Activated T-cell treated with anti-CD3 and anti-CD28 coated beads for 48 hours (primary cell): ENCODE measurements at places on chromosomes 12 and 14.
A peak's percentile ranks its signal among the peaks of the same experiment; 100 is the strongest.

- peak; percentile 8 for DNase-seq
Observed at GRCh38 chr12:45518291-45519235, 210.9 kb upstream of the ARID2 start.

GRCh38 chr12:116996093-116996492, 85.3 kb downstream of the FBXW8 start:
- no peak for DNase-seq

- DNase-seq = no peak
Observed at GRCh38 chr14:56124327-56124726, 6.1 kb downstream of the PELI2 start.

DNA sequence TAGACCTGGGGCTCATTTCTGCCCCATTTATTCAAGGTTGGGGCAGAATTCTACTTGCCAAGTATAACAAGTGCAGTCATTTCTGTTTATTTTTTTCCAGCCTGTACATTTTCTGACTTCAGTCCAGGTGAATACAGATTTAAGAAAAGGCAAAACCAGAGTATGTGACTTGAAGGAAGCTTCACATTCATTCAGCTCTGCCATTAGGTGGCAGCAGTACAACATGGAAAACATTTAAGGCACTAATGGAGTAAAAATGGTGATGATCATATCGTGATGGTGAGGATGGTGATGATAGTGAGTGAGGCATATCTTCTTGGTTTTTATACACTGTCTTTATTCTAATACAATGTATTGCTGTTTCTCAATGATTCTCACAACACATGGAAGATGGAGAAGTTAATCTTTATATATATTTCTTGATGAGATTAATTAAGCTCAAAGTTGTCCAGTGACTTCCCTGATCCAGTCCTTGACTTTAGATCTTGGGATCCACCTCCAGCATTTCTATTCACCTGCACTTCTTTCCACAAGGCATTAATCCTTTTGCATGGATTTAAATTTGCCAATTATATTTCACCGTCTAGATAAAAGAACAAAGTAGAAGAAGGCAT, 176.7 kb upstream of the SEL1L start:
- no peak for DNase-seq

- no peak for DNase-seq
Observed at GRCh38 chr14:85516239-85517113, 13.5 kb upstream of the FLRT2 start.

DNA sequence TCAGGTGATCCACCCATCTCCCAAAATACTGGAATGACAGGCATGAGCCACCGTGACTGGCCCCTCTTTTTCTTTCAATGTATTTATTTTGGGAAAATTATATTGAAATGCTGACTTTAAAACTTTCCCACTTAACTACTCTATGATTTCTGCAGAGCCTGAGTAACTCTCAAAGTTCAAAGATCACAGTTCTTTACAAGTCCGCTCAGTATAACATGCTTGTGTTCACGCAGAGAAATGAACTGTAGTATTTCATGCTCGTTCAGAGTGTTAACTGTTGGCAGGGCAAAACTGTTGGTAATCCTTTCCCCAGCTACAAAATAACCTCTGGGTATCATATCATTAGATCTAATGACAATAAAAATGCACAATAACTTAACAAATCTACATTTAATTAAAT, 50.7 kb upstream of the ADAMTS20 start:
- DNase-seq = no peak

- no peak for DNase-seq
Observed at GRCh38 chr12:92036061-92036620, 109.5 kb downstream of the BTG1 start.

DNA sequence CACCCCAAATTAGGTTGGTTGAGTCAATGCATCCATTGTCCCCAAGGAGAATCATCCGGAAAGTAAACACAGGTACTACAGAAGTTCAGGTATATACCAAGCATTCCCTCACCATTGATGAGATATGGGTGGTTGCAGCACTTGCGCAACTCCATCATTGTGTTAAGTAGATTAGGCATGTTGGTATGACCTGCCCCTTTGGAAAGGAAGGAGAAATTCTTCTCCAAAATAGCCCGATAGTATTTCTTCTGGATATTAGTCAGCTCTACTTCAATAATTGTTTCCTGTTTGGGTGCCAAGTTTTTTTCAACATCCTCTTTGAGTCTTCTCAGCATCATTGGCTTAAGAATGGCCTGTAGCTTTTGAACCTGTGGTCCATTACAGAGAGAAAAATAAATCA, 21.3 kb upstream of the SUPT16H start:
- DNase-seq = no peak

GRCh38 chr14:101604935-101605780, 43.9 kb downstream of the DIO3 start:
- no peak for DNase-seq

DNA sequence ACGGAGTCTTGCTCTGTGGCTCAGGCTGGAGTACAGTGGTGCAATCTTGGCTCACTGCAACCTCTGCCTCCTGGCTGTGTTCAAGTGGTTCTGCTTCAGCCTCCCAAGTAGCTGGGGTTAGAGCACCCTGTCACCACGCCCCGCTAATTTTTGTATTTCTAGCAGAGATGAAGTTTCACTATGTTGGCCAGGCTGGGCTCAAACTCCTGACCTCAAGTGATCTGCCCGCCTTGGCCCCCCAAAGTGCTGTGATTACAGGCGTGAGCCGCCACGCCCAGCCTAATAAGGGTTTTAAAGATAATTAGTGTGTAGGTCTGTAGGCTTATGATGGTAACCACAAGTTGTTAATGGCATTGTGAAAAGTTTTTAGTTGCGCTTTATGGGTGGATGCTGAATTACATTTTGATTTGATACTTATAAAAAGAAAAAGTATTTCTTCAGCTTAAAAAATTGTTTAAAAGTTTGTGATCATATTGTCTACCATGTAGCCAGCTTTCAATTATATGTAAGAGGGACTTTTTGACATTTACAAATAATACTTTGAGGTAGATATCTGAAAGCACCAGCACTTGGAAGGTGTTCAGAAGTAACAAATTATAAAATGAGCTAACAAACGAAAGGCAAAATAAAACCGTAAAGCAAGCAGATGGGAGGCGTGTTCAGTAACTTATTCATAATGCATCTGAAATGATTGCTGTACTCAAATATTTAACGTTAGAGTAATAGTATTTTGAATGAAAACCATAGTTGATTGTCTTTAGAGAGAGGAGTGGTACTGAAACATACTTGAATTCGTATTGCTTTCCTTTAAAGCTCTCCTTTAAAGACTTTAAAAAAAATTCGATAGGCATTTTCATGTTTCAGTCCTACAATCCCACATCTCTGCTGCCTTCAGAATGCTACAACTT, 37.1 kb downstream of the MDM2 start:
- no peak for DNase-seq

- no peak for DNase-seq
Observed at GRCh38 chr12:55658635-55659391, 22.1 kb downstream of the OR10P1 start.

DNA sequence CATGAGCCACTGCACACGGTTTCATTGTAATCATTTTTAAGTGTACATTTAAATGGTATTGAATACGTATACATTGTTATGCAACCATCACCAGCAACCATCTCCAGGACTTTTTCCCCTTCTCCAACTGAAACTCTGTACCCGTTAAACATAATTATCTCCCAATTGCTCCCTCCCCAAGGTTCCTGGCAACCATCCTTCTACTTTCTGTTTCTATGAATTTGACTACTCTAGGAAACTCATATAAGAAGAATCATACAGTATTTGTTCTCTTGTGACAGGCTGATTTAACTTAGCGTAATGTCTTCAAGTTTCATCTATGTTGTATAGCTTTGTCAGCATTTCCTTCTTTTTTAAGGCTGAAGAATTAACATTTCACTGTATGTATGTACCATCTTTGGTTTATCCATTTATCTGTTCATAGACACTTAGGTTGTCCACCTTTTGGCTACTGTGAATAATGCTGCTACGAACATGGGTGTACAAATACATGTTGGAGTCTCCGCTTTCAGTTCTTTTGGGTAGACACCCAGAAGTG, 223.1 kb downstream of the EFCAB11 start:
- no peak for DNase-seq

- no peak for DNase-seq
Observed at GRCh38 chr12:79818856-79819255, 116.0 kb downstream of the PPP1R12A start.

GRCh38 chr14:68795597-68796417, 2.9 kb upstream of the ZFP36L1 start:
- DNase-seq = peak; percentile 79

DNA sequence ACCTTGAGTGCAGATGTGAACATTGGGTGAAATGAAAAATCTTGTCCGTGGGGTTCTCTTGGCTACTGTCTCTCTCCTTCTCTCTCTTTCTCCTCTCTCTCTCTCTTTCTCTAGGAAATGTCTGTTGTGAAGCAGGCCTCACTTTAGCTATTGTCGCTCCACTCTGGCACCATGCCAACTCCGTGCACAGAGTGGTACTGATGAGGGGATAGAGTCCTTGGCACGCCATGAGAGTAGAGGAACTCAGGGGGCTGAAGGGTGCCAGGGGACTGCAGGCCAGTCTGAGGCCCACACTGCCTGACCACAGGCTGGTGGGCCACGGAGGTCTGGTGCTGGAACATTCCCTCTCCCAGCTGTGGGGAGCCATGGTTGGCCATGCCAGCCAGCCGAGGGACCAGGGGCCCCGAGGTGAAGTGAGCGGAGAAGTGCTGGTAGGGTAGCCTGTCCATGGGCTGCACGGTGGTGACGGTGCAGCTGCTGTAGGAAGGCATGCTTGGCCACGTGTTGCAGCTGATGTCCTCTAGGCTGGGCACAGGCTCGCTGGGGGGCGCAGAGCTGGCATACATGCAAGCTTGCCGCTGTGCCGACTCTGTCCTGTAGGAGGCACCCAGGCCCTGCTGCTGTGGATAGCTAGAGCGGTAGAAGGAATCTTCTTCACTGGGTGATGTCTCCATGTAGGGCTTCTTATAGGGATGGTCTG, 50.4 kb downstream of the TBX5 start:
- DNase-seq = peak; percentile 2

GRCh38 chr14:64202716-64203115, 91.5 kb downstream of the ESR2 start:
- DNase-seq = no peak

GRCh38 chr12:108696111-108696995, 35.0 kb downstream of the CORO1C start:
- peak; percentile 15 for DNase-seq

GRCh38 chr12:26251600-26251999, 56.2 kb downstream of the SSPN start:
- DNase-seq = no peak

GRCh38 chr12:25715102-25715501, 162.0 kb upstream of the LMNTD1 start:
- no peak for DNase-seq

DNA sequence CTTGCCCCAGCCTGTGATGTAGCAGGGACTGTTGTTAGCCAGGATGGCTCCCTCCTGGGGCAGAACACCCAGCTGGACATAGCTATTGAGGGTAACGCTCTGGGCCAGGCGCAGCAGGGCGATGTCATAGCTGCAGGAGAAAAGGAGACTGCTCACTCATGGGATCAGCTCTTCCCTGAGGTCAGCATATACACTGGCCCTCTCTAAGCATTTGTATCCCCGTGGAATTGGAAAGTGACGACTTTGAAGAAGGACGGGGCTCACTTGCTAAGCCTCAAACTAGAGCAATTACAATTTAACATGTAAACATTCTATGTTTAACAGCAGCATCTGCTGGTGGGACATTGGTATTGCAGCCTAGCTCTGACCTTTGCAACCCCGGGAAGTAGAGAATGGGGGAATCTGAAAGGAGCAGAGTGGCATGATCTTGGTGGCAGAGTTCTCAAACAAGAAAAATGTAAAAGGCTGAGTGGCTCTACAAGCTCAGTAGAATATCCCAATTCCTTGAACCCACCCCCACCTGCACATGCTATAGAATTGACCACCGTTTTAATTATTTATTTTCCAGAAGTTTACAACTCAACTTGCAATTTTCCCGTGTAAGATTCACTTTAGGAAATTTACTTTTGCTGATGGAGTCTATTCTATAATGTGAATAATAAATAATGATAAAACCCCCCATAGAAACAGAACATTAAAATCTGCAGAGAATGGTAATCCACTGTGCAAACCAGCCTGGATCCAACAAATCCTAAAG, 5.0 kb downstream of the CELA1 start:
- peak; percentile 52 for DNase-seq

DNA sequence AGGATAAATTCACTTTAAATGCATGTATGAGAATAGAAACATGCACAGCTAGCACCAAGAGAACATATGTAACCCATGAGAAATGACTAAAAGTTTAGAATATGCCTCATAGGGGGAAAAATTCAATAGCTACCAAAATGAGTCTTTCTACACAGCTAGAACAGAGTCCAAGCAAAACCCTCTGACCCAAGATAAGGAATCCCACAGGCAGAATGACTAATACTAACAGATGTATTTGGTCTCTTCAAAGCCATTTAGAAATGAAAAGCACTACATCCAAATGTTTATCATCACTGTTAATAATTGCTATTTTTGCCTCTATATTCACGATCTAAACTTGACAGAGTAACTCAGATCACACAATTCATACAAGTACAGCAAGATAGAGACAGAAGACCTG, 44.0 kb downstream of the KICS2 start:
- DNase-seq = no peak

GRCh38 chr14:104398656-104399055, 180.9 kb upstream of the C14orf180 start:
- DNase-seq = no peak

DNA sequence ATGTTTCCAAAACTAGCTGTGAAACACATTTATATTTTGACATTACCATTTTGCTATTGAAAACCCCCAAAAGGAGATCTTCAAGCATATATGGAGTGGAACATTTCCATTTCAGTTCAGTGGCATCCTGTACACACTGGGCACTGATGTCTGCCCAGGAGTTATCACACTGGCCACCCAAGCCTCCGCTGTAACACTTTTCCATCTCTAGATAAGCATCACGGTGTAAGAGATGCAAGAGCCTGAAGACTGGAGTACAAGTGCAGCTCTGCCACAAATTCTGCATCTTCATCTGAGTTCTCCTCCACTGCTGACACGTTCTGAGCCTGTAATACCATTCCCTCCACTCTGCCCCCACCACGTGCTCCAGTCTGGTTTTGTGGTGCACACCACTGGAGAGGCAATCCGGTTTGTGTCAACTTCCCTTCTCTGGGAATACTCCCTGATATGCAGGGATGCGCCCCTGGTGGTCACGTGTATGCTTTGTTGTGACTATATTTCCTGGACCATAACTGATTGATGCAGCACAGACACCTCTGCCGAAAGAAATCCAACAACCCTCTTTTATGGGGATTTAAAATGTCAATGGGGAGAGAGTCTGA, 12.7 kb downstream of the SPTLC2 start:
- no peak for DNase-seq

DNA sequence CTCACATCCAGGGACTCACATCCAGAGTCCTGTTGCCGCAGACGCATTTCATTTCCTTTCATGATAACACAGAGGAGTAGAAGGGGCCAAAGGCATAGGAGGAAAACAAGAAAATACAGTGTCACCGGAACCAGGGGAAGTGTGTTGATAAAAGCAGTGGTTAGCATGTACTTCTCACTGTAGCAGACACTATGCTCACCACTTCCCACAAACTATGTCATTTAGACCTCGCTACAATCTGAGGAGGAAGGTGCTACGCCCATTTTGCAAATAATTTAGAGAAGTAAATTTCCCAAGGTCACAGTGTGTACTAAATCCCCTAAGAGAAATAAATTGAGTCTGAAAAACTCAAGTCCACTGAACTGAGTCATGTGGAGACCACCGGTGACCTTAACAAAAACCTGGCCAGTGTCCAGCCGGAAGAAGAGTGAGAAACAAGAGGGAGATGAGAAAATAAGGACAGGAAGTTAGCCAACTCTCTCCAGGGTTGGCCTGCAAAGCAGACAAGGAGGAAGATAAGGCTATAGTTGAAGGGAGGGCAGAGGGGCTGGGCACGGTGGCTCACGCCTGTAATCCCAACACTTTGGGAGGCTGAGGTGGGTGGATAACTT, 25.8 kb upstream of the TMCC3 start:
- no peak for DNase-seq
